Mucosa of descending colon (tissue), 3 donors: ENCODE measurements at places on chromosomes 12 and 14. TPM values are rescaled to one million over a fixed set of nuclear protein-coding genes. Genes with fewer than 3 reads are reported as not detected.

- DNase-seq = no peak
Observed at GRCh38 chr12:46523446-46523845, 150.9 kb upstream of the SLC38A2 start.

Gene TNS2
- 119 TPM for total RNA-seq

GRCh38 chr14:73660511-73660910, 15.7 kb downstream of the DNAL1 start:
- no peak for DNase-seq

Gene MGAT4C
- total RNA-seq = 0.73 TPM

DNA sequence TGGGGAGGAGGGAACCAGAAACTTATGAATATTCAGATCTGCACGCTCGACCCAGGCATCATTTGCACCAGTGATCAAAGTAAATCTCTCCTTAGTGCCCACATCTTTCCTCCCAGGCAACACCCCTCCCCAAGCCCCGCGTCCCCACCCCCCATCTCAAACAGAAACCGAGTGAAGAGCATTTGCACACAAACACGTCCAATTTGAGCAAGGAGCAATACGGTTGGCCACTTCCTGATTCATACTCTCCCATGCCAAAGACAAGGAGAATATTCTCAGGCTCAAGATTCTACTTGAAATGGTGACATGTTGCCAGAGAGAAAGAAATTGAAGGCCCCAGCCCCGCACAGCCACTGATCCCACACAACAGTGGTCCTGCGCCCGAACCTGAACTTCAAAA, 7.1 kb downstream of the FOXN3 start:
- DNase-seq = no peak

DNA sequence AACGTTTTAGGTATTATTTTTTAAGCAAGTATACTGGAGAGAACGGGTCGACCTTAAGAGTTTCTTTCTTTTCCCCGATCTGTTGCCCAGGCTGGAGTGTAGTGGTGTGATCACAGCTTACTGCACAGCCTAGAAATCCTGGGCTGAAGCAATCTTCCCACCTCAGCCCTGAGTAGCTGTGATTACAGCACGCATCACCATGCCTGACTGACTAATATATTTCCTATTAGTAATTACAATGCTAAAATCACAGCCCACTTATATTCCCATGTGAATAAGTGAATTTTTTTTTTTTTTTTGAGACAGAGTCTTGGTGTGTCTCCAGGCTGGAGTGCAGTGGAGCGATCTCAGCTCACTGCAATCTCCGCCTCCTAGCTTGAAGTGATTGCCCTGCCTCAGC, 50.4 kb downstream of the DICER1 start:
- no peak for DNase-seq

DNA sequence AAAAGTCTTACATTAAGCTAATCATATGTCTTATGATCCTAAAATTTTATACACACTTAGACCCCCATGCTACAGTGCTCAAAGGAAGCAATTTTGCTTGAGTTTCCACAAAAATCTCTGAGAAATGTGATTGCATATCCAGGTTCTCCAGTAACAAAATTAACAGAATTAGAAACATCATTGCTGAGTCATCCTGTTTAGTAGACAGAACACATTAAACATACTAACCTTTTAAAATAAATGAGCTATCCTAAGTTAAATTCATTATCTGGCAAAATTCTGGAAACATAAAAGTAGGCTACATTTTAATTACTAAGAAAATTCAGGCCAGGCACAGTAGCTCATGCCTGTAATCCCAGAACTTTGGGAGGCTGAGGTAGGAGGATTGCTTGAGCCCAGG, 94.7 kb downstream of the DENND5B start:
- DNase-seq = no peak

Gene NTF3
- total RNA-seq = 0.58 TPM

- no peak for DNase-seq
Observed at GRCh38 chr12:53980104-53980801, 4.7 kb upstream of the HOXC10 start.

- peak; percentile 75 for DNase-seq
Observed at GRCh38 chr14:90512329-90512991, 115.6 kb downstream of the CALM1 start.

- DNase-seq = no peak
Observed at GRCh38 chr12:120421701-120422100, 16.2 kb upstream of the COX6A1 start.

DNA sequence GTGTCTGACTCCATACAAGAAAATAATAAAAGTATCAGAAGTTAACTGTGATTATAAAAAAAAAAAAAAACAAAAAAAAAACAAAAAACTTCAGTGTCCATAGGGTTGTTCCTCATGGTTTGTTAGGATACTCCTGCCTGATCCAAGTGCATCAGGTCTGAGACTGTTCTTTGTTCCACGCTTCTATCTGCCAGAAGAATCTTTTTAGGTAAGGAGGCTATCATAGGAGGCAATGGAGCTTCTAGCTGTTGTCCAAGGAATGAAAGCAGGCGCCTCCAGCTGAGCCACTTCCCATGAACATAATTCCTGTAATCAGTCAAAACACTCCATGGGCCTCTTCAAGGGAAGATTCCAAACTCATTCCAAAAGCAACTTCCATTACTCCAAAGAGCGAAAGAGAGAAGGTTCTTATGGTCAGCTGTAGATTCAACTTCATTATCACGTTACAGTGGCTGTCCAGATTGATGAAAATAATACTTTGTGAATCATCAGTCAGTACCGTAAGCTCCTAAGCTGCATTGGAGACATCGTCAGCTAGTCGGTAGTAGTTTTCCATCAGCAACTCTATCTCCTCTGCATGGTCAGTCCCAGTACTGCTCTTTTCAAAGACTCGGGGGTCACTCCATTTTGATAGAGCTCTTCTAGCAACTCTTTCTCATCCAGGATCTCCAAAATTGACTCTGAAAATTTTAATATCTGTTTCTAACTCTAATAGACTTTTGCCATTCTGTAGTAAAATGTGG, 9.7 kb downstream of the TBC1D15 start:
- DNase-seq = no peak

DNA sequence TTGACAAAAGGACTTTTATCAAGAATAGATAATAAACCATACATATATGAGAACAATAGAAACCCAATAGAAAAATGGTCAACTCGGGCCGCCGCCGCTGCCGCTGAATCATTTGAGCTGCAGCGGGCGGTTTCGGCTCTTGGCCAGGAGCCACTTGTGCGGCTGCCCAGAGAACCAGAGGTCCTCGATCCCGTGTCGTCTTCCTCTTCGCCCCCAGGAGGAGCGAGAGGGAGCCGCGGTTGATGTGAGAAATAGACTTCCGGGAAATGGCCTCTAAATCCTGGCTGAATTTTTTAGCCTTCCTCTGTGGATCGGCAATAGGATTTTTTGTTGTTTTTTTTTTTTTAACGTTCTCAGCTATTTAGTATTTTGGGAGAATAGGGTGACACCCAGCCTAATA, 44.8 kb downstream of the CPSF6 start:
- DNase-seq = peak; percentile 67

Gene TMEM132C
- total RNA-seq = 1.2 TPM

GRCh38 chr14:64817631-64818030, 62.1 kb downstream of the SPTB start:
- DNase-seq = no peak

DNA sequence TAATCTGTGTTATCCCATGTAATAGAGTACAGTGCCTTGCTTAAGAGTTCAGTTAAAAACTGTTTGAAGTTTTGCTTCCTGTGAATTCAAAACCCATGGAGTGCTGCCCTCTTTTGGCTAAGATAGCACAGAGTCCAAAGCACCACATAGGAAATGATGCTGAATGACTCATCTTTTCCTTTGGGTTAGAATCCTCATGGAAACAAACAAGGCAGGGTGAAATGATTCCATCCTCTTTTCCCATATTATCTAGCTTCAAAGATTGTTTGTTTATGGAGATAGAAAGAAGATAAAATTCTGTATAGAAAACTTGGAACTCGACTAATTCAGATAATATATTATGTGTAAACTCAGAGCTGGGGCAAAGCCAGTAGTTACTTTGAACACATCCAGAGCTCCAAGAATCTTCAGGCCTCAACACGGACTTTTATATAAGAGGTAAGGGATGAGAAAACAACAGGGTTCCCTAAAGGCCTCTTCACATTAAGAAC, 87.4 kb downstream of the OTOGL start:
- DNase-seq = peak; percentile 60

DNA sequence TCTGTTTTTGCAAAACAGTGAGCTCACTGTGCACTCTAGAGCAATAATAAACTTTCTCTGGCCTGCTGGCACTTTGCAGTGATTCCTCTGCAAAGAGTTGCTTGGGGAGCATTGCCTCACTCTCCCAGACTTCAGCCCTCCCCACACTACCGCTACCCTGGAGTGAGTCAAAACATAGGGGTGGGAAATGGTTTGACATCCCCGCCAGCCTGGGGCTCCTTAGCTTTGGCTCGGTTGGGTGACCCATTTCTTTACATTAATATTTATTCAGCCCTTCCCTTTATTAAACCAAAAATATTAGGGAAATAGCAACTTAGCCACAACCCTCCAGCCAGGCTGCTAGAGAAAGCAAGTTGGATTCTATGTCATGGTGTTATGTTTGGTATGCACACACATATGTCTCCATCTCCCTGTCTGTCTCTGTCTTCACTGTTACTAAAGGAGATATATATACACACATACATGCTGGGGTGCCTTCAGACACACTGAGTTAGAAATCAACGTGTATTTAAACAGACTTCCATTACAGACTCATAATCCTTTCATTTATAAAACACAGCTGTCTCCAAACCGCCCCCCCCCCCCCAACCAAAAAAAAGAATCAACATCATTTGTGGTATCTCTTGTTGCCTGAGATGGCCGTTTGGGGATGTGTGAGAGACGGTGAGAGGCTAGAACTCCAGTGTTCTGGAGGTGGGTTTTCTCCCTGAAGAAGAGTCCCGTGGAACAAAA, 3.4 kb upstream of the IRF2BPL start:
- no peak for DNase-seq

- no peak for DNase-seq
Observed at GRCh38 chr12:92533280-92533890, 169.4 kb upstream of the PLEKHG7 start.

Gene PRR4
- 0.60 TPM for total RNA-seq

GRCh38 chr14:54085841-54086240, 129.2 kb upstream of the BMP4 start:
- no peak for DNase-seq

Gene TTC9
- 0.63 TPM for total RNA-seq

DNA sequence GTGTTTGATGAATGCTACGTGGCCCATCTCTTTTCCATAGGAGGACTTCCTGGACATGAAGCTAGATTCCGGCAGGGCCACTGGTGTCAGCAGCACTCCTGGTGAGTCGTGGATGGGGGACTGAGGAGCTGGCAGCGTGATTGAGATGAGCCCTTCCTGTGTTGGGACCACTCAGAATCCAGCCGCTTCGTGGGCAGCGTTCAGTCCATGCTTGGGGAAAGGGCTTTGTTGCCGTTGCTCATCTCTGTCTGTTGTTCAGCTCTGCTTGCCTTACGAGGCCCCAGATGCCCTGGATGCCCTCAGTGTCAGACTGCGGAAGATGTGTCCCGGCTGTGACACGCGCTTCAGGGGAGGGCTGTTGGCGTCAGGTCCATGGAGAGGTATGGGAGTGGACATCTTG, 127.1 kb upstream of the RTL1 start:
- no peak for DNase-seq

- no peak for DNase-seq
Observed at GRCh38 chr12:25828188-25828587, 130.3 kb upstream of the RASSF8 start.

Gene PLEK2
- 30.8 TPM for total RNA-seq

- DNase-seq = no peak
Observed at GRCh38 chr12:43797561-43798217, 8.4 kb downstream of the TWF1 start.

Gene NABP2
- total RNA-seq = 30.2 TPM

Gene TESPA1
- total RNA-seq = 0.75 TPM

Gene ZFHX2
- 3.2 TPM for total RNA-seq

DNA sequence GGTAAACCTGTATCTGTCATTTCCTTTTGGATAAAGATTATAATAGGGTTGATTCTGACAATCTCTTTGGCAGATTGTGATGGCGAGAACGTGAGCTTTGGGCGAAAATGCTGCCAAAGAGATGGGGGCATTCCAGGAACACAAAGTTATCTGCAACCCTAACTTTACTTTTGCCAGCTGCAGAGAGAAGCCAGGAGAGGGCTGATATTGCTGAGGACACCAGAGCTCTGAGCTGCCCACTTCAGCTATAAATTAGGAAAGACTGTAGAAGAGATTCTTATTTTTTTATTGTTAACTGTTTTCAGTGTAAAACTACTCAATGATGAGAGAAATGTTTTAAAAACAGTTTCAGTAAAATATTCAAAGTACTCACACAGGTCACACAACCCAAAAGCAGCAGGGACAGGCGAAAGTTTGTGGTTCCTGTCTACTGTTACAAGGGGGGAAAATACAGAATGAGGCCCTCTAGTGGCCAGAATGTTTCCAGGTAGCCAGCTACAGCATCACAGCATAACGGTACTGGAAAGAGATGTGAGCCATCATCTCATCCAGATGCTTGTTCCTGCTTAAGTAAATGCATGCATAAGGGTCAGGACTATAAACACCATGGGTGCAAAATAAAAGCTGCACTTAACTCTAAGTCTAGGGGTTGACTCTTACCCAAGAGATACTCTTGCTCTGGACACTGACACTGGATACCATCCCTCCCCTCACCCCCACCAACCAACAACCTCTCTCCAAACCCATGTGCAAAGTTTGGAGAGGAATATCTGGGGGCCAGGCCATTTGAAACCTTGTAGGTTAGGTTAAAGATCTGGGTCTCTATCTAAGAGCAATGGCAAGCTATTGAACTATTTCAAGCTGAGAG, 498.4 kb downstream of the RMST start:
- DNase-seq = peak; percentile 21

GRCh38 chr12:102722147-102722546, 194.9 kb downstream of the PAH start:
- DNase-seq = no peak

DNA sequence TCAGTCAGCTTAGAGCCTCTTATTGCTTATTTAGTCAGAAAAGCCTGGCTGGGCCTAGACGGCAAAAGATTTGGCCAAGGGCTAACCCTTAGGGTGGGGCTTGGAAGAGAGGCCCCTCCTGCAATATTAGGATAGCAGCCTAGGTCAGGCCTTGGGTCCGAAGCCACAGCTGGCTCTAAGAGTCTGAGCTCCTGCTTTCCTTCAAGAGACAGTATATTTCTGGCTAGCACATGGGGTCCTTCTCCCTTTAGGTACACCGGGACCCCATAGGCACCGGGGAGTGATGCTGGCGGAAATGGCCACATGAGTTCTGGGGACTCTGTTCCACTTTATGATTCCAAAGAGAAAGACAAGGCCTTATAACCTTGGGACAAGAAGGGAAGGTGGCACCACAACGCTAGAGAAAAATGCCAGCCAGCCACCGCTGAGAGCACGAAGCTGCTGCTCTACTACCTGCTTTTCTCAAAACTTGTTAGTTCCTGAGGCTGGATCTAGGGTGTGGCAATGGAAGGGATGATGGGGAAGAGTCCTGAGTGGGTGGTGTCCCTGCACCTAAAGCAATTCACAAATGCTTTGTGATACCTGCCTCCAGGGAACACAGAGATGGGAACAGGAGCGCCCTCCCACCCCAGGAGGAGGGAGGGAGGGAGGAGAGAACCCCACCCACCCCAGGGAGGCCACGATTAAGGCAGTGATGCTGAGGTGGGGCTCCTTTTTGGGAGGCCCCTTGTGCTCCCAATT, 3.1 kb upstream of the AVIL start:
- no peak for DNase-seq

- DNase-seq = no peak
Observed at GRCh38 chr12:67774983-67775587, 126.5 kb downstream of the DYRK2 start.

GRCh38 chr12:4911316-4911994, 1.8 kb downstream of the KCNA1 start:
- DNase-seq = peak; percentile 20
